Ovary (tissue), 10 donors: ENCODE measurements at places on chromosomes 6 and 20. TPM values are rescaled to one million over a fixed set of nuclear protein-coding genes. Genes with fewer than 3 reads are reported as not detected.

DNA sequence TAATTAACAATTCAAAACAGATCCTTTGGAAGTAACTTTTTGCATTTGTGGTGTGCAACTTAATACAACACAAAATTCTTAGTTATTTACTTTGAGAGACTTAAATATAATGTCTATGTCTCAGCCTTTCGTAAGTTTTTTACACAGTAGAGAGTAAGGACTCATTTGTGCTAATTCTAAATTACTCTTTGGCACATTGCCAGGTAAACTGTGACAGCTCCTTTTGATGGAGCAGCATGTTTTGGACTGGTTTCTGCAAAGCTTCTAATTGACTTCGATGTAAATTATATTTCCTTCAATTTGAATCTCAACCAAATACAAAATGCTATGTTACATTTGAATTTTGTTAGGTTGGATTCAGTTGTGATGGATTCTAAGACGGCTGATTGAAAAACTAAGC lies 450.7 kb upstream of the OPRM1 start:
- H3K36me3 ChIP-seq, result no peaks in the 10 kb centered on the region
- no peak for DNase-seq
- no peak overlapping the region for H3K27ac ChIP-seq
- H3K4me1 ChIP-seq, result no peaks in the 10 kb centered on the region

- DNase-seq, result no peak
- no peaks in the 10 kb centered on the region for H3K4me1 ChIP-seq
- H3K27ac ChIP-seq, result no peak overlapping the region
- H3K36me3 ChIP-seq, result no peaks in the 10 kb centered on the region
- no peaks in the 10 kb centered on the region for H3K27me3 ChIP-seq
These were observed 65.1 kb upstream of the NXT1 start for GRCh38 chr20:23285536-23285935.

DNA sequence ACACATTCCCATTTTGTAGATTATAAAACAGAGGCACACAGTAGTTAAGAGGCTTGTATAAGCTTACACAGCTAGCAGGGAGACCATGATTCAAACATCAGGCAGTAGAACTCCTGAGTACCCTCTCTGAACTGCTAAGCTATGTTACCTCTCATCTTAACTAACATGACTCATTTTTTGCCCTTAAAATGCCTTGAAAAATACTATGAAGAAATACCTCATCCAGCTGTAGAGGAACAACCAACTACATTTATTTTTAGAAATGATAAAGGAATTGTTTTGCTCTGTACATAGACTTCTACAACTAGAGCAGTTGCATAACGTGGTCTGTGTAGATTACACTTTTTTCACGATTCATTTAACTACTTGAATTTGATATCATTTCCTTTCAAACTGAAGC lies 102.1 kb downstream of the FLRT3 start:
- H3K27ac ChIP-seq, result no peak overlapping the region
- H3K4me3 ChIP-seq, result no peak overlapping the region
- no peaks in the 10 kb centered on the region for H3K27me3 ChIP-seq
- no peak for DNase-seq
- no peaks in the 10 kb centered on the region for H3K36me3 ChIP-seq

GRCh38 chr6:24529985-24530384 lies 35.2 kb downstream of the ALDH5A1 start:
- no peak overlapping the region for H3K27ac ChIP-seq
- no peak overlapping the region for H3K4me3 ChIP-seq
- H3K4me1 ChIP-seq, result no peaks in the 10 kb centered on the region
- no peaks in the 10 kb centered on the region for H3K36me3 ChIP-seq

The SLCO4A1 gene
- 8.3 TPM for total RNA-seq

The IL17A gene
- not detected for total RNA-seq

GRCh38 chr6:5034328-5034727 lies 30.5 kb upstream of the RPP40 start:
- DNase-seq, result no peak
- no peaks in the 10 kb centered on the region for H3K36me3 ChIP-seq
- H3K27ac ChIP-seq, result no peak overlapping the region
